Bronchial epithelial cell (primary cell): ENCODE measurements at places on chromosomes 6 and 20. TPM values are rescaled to one million over a fixed set of nuclear protein-coding genes. Genes with fewer than 3 reads are reported as not detected.

The PTPRA gene
- 20.8 and 25.2 TPM in 2 replicates for total RNA-seq

The SLC16A10 gene
- under 0.01 and 0.26 TPM in 2 replicates for total RNA-seq

The HLA-DMB gene
- total RNA-seq, result 0.26 and 0.38 TPM in 2 replicates

The FOXQ1 gene
- total RNA-seq, result 3.1 and 3.4 TPM in 2 replicates

The RIPK1 gene
- total RNA-seq, result 12.6 and 17.4 TPM in 2 replicates

The DDX43 gene
- total RNA-seq, result 0.26 and 0.64 TPM in 2 replicates

The AHCY gene
- total RNA-seq, result 207 and 278 TPM in 2 replicates

The BPIFB2 gene
- total RNA-seq, result not detected in 2 replicates

The IP6K3 gene
- total RNA-seq, result under 0.01 and 0.13 TPM in 2 replicates

The MAS1 gene
- not detected in 2 replicates for total RNA-seq

The UNC5CL gene
- total RNA-seq, result 0.26 TPM in 2 replicates

The CDYL gene
- 46.1 and 50.7 TPM in 2 replicates for total RNA-seq

The C6orf132 gene
- total RNA-seq, result 11.3 and 46.1 TPM in 2 replicates

The C6orf141 gene
- total RNA-seq, result 7.8 and 10.8 TPM in 2 replicates

The SPATA25 gene
- 0.53 and 0.90 TPM in 2 replicates for total RNA-seq

The FLOT1 gene
- total RNA-seq, result 15.1 and 20.0 TPM in 2 replicates

The UST gene
- total RNA-seq, result 18.7 and 26.9 TPM in 2 replicates

The HTR1E gene
- total RNA-seq, result not detected in 2 replicates

The PAX1 gene
- total RNA-seq, result not detected in 2 replicates

The NPEPL1 gene
- total RNA-seq, result 23.7 and 24.7 TPM in 2 replicates

The SEMG1 gene
- not detected in 2 replicates for total RNA-seq

The CRISP3 gene
- total RNA-seq, result under 0.01 and 2.4 TPM in 2 replicates

The TFAP2D gene
- not detected in 2 replicates for total RNA-seq

The TRIM15 gene
- not detected in 2 replicates for total RNA-seq

The NFKBIE gene
- 3.3 and 5.3 TPM in 2 replicates for total RNA-seq

The GTPBP2 gene
- 176 and 273 TPM in 2 replicates for total RNA-seq

The PHACTR1 gene
- under 0.01 and 0.38 TPM in 2 replicates for total RNA-seq

The ULBP1 gene
- total RNA-seq, result 1.1 and 4.1 TPM in 2 replicates

The ECT2L gene
- total RNA-seq, result 0.13 TPM in 1 of 2 replicates, not detected in the other

The PSORS1C2 gene
- total RNA-seq, result not detected in 2 replicates

The EPHA7 gene
- total RNA-seq, result under 0.01 TPM in 1 of 2 replicates, not detected in the other

The SIRPD gene
- total RNA-seq, result not detected in 2 replicates

The SLC17A2 gene
- total RNA-seq, result not detected in 2 replicates

The RPS10 gene
- 2,015 and 3,887 TPM in 2 replicates for total RNA-seq

The MTFR2 gene
- 0.51 and 0.79 TPM in 2 replicates for total RNA-seq

The EYA2 gene
- total RNA-seq, result 8.4 and 10.6 TPM in 2 replicates

The WFDC2 gene
- not detected in 2 replicates for total RNA-seq

The CASS4 gene
- 0.13 TPM in 1 of 2 replicates, not detected in the other for total RNA-seq

The LY6G5C gene
- 0.13 TPM in 1 of 2 replicates, not detected in the other for total RNA-seq

The NANP gene
- 2.4 and 3.4 TPM in 2 replicates for total RNA-seq
